ENCODE measurements at places on chromosomes 7 and 10. TPM values are rescaled to one million over a fixed set of nuclear protein-coding genes. Genes with fewer than 3 reads are reported as not detected.

PLEKHA1 gene
- 101 TPM for polyA plus RNA-seq

NME8 gene
- polyA plus RNA-seq = not detected

FBXO24 gene
- not detected for polyA plus RNA-seq

GPR26 gene
- not detected for polyA plus RNA-seq

CALCR gene
- not detected for polyA plus RNA-seq

LLCFC1 gene
- not detected for polyA plus RNA-seq

TBC1D12 gene
- polyA plus RNA-seq = not detected

NPFFR1 gene
- polyA plus RNA-seq = not detected

SFTPA1 gene
- polyA plus RNA-seq = not detected

NEURL1 gene
- 0.69 TPM for polyA plus RNA-seq

VWA2 gene
- polyA plus RNA-seq = not detected

H2BK1 gene
- not detected for polyA plus RNA-seq

PARD3 gene
- polyA plus RNA-seq = not detected

PDZD7 gene
- polyA plus RNA-seq = 0.23 TPM

CYP3A7 gene
- not detected for polyA plus RNA-seq

HMX3 gene
- polyA plus RNA-seq = not detected

SEPTIN14 gene
- not detected for polyA plus RNA-seq

HHEX gene
- polyA plus RNA-seq = 0.90 TPM

ABI1 gene
- 79.7 TPM for polyA plus RNA-seq

KCNH2 gene
- polyA plus RNA-seq = 0.63 TPM

SUGCT gene
- 1.1 TPM for polyA plus RNA-seq

ARHGAP22 gene
- not detected for polyA plus RNA-seq

SPACDR gene
- polyA plus RNA-seq = 0.56 TPM

WNT8B gene
- polyA plus RNA-seq = not detected

AOC1 gene
- polyA plus RNA-seq = not detected

TFR2 gene
- polyA plus RNA-seq = 2.7 TPM

HOXA9 gene
- not detected for polyA plus RNA-seq

All from CD8-positive, alpha-beta memory T cell (primary cell).